ENCODE measurements at places on chromosomes 4 and X.

DNA sequence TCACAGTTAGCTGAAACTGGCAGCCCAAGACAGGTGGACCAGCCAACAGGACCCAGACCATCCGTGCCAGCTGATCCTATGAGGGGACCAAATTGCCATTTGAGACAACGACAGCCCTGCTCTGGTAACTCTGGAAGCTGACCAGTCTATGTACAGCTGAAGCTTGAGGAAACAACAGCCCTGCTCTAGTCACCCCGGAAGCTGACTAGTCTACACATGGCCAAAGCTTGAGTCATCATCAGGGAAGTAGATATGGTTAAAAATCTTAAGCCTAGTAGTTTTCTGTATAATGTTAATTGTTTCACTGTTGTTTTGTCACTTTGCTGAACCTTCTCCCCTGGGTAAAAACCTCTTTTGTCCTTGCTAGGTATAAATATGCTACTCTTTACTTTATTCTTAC is 905.4 kb upstream of the NDST4 start:
- no peak for DNase-seq

DNA sequence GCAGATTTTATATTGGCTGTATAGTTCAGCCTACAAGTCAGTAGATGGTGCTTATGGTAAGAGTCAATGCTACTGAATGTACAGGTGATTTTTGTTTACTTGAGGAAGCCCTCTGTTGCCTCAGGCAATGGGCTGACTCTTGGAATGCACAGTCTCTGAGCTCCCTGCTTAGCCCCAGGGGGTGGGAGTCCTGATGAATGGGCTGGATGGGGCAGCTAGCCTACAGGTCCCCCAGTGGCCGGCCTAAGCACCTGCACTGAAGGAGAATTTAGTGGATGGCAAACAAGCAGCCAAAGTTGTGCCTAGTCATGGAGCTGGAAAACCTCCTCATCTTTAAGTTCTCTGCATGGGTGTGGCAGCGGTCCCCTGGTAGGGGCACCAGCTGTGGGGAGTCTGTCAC is 101.8 kb upstream of the CXorf51B start:
- no peak for DNase-seq

- no peak for DNase-seq
Measured at GRCh38 chrX:96244955-96245354, 439.7 kb upstream of the DIAPH2 start.

DNA sequence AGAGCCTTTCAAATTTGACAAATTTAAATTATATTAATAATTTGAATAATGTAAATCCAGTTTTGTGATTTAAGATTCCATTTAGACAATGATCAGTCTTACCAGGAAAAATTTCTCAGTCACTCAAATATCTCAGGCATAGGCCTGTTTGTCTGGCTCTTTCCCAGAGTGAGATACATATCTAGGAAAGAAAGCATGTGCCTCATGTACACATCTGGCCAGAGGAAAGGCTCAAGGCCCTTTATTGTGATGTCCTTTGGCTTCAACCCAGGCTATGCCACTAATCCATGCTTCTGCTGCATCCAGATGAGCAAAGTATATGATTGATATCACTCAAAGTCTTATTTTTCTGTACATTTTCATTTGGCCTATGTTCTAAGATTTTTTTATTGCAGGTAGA is 473.3 kb upstream of the ADGRL3 start:
- DNase-seq: no peak

GRCh38 chr4:19473569-19473968 is 778.1 kb upstream of the SLIT2 start:
- DNase-seq: no peak

DNA sequence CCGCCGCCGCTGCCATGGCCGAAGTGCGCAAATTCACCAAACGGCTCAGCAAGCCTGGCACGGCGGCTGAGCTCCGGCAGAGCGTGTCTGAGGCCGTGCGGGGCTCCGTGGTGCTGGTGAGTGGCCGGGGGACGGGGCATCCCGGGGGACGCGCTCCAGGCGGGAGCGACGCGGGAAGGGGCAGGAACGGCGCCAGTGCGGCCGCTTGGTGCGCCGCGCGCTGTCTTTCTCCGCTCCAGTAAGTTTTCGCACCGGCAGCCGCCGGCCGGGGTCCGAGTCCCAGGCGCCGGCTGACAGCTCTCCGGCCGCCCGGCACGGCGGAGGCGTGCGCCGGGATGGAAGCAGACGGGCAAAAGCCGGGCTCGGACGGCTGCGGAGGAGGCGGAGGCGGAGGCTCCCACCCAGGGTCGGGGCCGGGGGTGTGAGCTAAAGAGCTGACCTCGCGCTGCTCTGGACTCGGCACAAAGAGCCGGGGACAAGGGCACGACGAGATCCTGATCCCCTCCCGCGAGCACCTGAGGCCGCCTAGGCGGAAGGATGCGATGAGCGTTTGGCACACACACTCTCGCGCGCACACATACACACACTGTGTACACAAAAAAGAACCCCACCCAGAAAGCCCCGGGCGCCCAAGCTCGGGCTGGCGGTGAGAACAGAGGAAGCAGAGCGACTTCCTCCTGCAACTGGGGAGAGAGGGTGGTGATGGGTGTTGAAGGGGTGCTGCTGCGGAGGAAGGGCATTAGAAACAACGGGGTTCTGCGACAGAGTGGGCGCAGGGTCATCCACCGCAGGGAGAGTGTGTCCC is 545 bp downstream of the DOCK11 start:
- DNase-seq: peak; percentile 64

- no peak for DNase-seq
Measured at GRCh38 chr4:24003926-24004325, 114.1 kb upstream of the PPARGC1A start.

DNA sequence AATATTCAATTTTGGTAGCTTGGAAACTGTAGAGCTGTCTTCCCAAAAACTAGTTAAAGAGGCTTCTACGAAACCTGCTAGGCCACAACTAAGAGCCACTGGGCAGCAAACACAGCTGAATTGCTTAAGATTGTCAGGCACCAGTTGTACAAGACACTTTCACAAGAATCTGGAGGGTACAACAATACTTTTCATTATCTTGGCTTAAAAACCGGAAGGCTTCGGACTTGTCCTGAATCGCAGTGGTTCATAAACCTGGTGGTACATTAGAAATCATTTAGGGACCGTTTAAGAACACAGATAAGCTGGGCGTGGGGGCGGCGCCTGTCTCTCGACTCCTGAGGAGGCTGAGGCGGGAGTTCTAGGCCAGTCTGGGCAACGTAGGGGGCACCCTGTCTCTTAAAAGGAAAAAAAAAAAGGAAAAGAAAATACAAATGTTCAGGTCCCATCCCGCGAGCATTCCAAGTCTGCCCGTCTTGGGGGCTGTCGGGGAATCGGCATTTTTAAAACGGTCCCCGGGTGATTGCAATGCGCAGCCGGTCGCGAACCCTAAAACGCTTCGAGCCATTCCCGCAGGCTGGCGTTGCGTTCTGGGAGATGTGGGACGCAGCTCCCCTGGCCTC is 763 bp downstream of the PYURF start:
- DNase-seq: peak; percentile 62

DNA sequence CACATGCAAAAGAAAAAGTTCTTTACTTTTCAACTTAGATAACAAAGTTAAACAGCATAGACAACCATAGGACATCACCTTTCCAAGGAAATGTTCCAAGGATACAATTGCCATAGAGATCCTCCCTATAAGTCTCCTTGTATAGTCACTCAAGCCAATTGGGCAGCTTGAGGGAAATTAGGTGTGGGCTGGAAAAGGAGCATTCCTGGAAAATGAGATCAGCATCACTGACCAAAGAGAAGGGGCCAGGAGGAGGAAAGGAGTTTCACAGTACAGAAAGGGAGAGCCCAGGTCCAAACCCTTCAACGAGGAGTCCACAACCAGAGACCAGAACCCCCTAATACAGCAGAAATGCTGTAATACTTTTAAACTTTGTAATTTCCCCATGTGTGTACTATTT is 91.5 kb upstream of the PPARGC1A start:
- no peak for DNase-seq

GRCh38 chr4:32192363-32192762 is 1472.2 kb downstream of the PCDH7 start:
- peak; percentile 5 for DNase-seq

All from Kasumi-1 (cell line).